T-helper 1 cell (primary cell): ENCODE measurements at places on chromosomes 6 and 20.

DNA sequence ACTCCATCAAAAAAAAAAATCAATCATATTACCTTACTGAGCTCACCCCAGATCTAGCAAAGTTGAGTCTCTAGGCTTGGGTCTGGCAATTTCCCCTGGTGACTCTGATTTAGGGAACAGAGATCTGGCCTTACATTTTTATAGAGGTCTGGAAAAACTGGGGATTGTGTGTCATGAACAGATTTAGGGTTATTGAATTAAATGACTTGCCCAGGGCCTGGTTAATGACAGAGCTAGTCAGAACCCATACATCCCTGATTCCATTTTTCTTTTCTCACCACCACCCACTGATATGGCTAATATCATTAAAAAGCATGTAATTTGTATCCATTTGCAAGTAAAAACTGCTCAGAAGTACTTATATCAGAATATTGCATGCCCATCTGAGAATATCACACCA lies 163.4 kb upstream of the OGFRL1 start:
- no peak for DNase-seq

DNA sequence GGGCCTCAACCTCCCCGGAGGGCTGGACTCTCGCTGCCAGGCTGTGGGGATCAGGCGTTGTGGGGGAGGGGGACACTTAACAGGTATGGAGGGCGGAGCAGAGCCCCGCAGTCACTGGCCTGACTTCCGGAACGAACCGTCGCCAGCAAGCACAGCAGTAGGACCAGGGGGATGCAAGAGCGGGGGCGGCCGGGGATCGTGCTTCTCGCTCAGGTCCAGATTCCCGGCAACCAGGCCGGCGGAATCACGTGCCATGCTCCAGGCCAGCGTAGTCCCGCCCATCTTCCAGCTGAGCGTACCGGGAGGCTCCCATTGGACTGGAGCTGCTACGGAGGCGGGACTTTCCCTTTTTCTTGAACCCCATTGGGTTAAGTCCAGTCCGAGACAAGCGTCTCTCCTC lies 10.0 kb upstream of the POU5F1 start:
- peak; percentile 77 for DNase-seq

DNA sequence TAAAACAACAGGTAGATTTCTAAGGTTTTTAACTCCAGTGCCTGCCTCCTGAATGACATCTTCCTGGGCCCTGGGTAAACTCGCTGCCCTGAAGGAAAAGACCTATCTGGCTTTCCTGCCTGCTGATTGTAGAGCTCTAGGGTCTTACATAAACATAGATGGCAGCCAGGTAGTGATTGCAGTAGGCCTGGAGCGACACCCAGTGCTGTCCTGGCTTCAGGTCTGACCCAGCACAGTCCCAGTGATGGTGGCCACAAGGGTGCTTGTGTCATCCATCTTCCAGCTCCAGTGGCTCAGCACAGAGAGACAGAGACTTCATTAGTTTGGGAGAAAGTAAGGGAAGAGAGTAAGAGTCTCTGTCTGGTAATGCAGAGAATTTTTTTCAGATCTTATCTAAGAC lies 542.9 kb upstream of the IMPG1 start:
- DNase-seq = no peak

DNA sequence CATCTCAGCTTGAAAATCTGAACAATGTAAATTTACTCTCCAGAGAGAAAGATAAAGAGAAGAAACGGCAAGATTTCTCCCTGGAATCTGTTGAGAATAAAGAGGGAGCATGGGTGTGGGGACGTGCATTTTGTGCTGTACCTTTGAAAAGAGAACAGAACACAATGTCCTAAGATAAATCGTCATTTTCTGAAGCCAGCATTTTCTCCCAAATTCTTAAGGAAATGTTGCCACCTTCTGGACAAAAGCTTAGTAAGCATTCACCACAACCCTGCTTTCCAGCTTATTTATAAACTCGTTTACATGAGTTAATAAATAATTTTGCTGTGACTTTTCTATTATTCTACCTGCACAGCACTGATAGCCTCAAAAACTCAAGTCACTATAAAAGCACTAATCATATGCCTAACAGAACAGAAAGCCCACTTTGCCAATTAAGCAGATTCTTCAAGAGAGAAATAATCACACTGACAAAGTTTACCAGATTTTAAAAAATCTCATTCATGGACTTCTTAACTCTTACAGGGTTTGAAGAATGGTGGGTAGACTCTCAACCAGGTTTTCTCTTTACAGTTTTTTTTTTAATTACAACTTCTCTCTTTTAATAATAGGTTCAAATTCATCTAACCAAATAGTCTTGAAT lies 155.8 kb downstream of the MBOAT1 start:
- DNase-seq = no peak

GRCh38 chr20:1484438-1485116 lies 6.6 kb downstream of the SIRPB2 start:
- no peak for DNase-seq

DNA sequence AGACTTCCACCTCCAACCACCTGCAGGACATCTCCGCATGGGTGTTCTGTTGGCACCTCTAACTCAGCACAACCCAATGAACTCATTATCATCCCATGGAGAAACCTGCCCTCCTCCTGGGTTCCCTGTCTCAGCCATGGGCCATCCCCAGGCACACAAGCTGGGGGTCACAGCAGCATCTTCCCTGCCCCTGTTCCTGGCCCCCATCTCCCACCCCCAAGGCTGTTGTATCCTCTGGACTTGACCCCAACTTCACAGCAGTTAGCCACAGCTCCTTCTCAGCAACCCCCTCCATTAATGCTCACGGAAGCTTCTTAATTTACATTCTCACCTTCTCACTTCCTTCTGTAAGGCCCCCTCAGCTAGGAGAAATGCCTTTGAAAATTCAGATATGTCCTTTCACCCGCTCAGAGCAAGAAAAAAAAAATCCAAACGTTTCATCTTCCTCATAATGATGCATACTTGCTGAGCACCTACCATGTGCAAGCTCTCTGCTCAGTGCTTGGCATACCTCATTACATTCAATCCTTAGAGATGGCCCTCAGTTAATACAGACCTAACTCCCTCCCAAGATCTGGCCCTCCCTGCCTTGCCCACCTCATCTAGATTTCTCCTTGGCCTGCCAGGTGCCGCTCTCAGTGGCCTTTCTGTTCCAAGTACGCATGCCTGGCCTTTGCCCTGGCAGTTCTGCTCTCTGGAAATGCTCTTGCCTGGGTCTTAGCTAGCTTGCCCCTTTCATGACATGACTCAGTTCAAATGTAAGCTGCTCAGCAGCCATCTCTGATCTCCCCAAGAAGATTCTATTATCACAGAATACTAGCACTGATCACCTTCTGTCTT lies 2.5 kb upstream of the NELFCD start:
- no peak for DNase-seq

DNA sequence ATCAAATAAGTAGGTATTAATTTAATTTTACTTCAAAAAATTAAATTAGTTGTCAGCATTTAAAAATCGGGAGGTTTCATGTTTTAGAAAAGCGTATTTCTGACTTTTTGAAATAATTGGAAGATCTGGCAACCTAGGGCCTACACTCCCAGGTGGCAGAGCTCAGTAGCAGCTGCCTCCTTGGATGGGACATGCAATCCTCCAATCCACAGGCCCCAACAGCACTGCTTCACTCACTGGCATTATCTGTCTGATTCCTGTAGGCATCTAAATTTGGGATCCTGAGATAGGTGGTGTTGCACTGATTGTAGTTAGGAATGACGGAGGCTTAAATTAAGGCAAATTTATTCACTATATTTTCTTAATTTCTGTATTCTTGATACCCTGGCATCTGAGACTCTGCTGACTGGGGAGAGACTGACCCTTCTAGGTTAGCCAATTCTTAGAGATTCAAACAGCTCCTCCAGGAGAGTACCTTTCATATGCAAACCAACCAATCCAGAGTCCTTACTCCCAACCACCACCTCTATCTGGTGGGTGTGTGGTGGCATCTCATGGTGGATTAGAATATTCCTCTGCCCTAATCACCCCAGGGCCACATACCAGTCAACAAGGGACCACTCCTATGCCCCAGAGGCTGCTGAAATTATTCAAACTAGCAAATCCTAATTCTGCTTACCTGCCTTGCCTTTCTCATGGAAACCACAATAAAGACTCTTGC lies 146.6 kb upstream of the GLP1R start:
- no peak for DNase-seq

- DNase-seq = no peak
Measured at GRCh38 chr6:6880745-6881437, 226.9 kb upstream of the RREB1 start.

DNA sequence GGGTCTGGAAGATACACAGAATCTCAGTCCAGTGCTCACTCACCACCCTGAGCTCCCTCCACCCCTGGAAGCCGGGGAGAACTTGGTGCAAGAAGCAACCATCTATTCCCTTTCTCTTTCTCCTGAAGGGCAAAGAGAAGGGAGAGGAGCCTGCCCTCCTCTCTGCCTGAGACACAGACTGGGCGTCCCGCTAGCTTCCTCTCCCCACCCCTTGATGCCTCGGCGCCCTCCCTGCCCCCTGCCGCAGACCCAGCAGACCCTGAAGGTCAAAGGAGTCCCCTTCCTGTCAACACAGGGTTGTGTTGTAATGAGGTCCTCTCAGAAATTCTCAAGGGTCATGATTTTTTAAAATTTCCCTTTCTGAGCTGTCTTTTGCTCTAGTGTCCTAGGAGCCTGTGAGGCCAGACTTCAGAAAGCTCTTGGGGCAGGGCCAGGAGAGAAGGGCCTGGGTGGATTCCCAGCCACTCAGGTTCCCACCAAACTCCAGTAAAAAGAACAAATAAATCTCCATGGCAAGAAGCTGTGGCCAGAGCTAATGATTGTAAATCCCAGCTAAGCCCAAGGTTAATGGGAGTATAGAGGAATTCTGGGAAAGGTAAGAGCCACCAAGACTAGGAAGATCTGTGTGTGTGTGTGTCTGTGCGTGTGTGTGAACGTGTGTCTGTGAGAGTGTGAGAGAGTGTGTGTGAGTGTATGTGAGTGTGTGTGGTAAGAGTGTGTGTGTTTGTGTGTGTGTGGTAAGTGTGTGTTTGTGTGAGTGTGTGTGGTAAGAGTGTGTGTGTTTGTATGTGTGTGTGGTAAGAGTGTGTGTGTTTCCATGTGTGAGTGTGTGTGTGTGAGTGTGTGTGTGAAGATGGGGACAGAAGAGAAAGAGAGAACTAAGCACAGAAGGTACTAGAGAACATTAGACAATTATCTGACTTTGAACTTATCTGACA lies 1.1 kb upstream of the JPH2 start:
- no peak for DNase-seq

DNA sequence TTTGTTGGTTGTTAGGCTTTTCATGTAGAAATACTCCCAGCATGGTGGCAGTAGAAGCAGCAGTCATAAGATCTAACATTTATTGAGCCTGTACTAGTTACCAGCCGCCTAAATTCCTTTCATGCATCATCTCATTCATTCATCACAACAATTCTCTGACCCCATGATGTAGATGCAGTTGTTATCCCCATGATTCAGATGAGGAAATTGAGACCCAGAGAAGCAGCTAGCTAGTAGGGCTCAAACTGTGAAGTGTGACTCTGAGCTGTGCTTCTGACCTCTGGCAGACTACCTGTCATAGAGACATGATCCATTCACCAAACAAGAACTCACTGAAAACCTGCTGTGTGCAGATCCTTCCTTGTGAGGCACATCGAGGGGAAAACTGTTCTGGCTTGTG lies 16.9 kb downstream of the RREB1 start:
- DNase-seq = no peak
